ENCODE measurements at places on chromosomes 2 and 18.

- no peak for DNase-seq
Measured at GRCh38 chr2:64626146-64626809, 27.4 kb downstream of the SERTAD2 start.

DNA sequence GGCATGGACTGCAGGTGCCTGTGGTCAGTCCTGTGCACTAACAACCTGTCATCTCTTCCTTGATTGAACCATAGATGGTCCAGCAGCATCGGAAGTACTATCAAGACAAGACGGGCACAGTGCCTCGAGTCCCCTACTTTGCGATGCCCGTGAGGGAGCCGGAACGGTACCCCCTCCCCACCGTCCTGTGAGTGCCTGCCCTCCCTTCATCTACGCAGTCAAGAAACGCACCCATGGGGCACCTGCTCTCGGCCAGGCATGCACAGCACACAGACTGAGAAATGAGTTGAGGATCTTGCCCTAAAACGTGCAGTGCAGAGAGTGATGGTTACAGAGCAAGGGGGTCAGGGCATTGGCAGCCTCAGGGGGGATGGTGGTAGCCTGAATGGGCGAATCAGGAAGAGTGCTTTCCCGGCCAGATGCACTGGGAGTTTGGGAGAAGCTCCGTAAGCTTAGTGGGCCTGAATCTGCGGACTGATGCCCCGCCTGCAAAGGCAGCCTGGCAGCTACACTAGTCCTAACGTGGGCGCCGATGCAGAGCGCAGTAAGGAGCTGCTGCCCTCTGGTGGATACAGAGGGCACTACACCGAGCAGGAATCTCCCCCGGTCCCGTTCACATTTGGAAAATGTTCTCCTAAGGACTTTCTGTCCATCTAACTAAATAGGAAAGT, 63.6 kb downstream of the CIB4 start:
- DNase-seq, result no peak

DNA sequence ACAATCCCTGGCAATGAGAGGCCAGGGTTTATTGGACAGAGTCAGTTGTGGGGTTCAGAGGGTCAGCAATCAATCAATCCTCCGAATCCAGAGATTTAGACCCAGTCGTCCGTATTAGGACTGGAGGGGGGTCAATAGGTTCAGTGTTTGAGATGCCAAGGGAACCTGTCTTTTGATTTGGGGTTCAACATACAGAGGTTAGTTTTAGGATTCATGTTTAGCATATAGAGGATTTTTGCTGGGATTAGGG, 292 bp downstream of the GMPPA start:
- DNase-seq, result no peak

DNA sequence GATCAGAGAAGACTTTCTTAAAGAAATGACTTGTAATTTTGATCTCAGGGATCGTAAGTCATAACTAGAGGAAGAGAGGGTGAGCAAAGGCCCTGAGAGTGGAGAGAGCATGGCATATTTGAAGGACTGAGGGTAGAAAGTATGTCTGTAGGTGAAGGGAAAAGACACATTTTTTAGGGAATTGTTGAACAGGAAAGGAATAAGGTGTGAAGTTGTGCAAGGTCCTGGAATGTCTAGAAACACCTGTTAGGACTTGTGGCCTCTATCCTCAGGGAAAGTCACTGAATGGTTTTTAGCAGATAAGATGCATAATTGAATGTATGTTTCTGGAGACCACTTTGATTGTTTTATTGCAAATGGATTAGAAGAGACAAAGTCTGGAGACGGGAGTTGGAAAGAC, 62.5 kb upstream of the ACTR3 start:
- DNase-seq, result no peak

- no peak for DNase-seq
Measured at GRCh38 chr2:240556553-240557100, 1.2 kb downstream of the ANKMY1 start.

DNA sequence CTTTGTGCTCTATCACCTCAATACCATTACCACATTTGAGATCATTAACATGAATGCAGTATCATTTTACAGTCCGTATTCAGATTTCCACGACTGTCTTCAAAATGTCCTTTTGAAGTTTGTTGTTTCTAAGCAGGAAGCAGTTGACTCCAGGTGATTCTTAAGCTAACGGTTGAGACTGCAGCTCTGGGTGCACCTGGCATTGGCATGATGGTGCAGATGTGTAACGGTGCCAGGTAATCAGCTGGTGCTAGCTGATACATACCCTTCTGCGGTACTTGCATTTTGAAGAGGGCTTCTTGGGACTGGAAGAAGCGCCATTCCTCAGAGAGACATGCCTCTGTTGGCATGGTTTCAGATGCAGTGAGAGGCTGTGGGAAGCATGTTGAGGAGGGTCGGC, 19.5 kb downstream of the SIGLEC15 start:
- DNase-seq, result no peak

- DNase-seq, result no peak
Measured at GRCh38 chr18:12452784-12453183, 45.1 kb downstream of the PRELID3A start.

- no peak for DNase-seq
Measured at GRCh38 chr2:238855891-238856580, 8.2 kb downstream of the TWIST2 start.

- DNase-seq, result no peak
Measured at GRCh38 chr2:42743659-42743990, 20.3 kb downstream of the OXER1 start.

DNA sequence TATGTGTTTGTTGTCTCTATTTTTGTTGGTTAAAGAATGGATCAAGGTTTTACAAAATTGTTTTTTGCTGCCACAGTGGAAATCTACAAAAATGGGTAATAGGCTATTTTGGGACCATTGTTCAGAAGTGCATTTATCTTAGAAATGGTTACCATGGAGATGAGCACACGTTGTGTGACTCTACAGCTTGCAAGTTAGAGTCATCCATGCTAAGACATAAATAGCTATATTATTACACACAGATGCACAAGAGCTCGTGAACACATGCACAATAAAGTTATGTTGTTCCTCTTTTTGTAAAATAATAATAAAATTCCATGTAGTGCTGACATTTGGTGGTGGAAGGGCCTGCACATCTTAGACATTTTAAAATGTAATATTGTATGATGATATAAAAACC, 15.5 kb upstream of the DUSP19 start:
- no peak for DNase-seq

DNA sequence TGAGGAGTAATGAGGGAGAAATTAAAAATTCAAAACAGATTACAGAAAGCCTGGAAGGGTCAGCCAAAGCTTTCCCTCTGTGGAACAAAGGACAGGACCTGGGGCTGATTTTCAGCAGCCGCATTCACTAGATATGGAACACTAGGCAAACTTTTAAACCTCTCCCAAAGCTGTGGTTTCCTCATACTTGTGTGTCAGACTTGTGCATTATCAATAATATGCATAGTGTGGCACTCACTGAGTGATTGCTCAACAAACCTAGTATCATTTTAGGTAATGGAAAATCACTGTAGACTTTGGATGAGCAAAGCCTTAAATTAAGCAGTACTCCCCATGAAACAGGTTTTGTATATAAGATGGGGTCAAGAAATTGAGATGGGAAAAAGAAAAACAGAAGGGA, 26.3 kb upstream of the IKZF2 start:
- DNase-seq, result no peak

DNA sequence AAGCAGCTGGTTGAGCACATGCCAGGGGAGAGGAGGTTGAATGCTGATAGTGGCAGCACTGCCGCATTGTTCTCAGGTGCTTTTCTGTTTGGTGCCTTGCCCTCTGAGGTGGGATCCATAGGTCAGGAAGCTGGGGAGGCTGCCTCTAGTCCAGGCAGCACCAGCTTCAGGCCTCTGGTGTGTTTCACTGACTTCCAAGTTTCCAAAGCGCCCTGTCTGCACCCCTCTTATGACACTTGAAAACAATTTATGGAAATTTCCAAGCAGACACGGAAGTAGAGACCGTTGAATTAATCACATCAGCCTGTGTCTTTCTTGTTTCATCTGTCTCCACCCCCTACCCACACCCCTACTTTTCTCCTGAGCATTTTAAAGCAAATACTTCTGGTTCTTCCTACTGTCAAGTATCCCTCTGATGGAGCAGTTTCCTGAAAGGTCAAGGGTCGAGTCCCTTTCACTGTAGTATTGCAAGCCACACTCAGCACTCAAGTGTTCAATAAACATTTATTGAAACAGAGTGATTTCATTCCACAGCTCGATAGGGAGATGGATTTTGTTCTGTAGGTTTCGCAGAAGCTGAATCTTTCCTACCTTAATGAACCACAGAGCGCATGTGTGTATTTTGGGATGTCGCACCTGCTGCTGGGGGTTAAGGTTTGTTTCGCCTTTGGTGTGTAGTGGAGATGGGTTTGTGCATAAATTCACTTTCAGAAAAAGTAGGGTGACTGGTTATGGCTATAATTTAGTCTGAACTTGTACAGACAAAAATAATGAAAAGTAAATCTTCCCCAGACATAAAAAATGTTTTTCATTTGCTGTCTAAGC, 21.4 kb downstream of the DGKD start:
- DNase-seq, result no peak

DNA sequence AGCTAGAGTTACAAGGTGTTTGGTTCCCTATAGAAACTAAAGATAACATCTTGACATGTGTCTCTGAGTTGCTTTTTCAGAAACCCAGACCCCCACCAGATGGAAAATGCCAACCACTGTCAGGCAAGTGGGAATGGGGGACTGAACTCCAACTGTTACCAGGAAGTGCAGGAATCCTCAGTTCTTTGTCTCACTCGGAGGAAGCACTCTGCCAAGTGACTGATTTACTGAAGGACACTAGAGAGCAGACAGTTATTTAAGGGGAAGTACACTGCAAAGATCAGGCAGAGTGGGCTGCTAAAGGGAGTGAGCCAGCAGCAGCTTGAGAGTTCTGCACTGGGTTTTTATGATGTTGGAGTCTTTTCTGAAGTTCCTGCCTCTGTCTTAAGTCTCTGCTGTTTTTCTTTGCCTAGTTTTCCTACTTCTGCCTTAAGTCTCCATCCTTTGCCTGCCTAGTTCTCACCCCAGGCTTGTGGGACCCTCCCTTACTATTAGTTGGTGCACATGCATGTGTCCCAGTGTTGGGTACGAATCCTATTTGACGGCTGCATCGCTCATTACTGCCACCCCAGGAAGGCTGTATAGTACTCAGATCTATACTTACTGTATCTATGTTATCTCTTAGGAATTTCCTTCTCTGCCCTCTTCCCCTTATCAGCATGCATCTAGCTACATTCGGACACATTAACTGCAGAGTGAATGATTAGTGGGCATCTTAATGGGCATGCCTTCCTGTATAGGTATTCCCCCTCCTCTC, 97.1 kb downstream of the TEX51 start:
- DNase-seq, result no peak

Data from esophagus squamous epithelium (tissue), 5 donors.